Right lobe of liver (tissue), 6 donors: ENCODE measurements at places on chromosomes 1 and 21. TPM values are rescaled to one million over a fixed set of nuclear protein-coding genes. Genes with fewer than 3 reads are reported as not detected.
A peak's percentile ranks its signal among the peaks of the same experiment; 100 is the strongest.

- H3K27ac ChIP-seq: no peak overlapping the region
- H3K4me1 ChIP-seq: peaks cover 17% of the 10 kb centered on the region
- no peaks in the 10 kb centered on the region for H3K36me3 ChIP-seq
- H3K27me3 ChIP-seq: no peaks in the 10 kb centered on the region
- no peak for DNase-seq
Measured at GRCh38 chr1:7146710-7147109, 361.5 kb downstream of the CAMTA1 start.

GRCh38 chr1:15965228-15965767, 10.6 kb downstream of the ZBTB17 start:
- no peaks in the 10 kb centered on the region for H3K27me3 ChIP-seq
- H3K36me3 ChIP-seq: no peaks in the 10 kb centered on the region
- H3K27ac ChIP-seq: no peak overlapping the region
- H3K4me1 ChIP-seq: no peaks in the 10 kb centered on the region

DNA sequence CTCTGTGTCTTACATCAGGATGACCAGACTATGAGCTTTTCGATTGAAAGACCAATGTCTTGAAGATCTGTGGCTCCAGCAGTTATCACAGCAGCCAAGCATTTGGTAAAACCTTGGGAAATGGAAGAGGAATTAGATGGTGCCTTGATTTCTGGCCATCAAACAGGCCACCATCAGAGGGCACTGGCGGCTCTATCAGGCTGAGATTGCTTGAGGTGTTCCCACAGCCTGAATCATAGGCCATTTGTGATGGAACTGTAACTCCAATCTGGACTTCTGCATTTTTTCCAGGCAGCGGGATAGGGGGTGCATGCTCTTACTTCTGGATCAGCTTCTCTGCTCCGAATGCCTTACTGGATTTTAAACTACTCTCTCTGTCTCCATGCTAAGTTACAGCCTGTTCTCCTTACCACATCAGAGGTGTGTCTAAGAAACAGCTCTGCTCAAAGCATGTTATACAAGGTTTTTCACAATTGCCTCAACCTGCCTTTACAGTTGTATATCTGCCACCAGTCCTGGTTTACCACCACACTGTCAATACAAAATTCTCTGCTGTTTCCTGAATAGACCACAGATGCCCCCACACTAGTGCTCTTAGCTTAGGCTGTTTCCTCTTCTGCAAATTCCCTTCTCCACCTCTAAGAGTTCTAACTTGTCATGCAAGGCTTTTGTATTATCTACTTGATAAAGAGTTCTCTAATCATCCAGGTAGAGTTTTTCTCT, 180.9 kb downstream of the PTGER3 start:
- H3K4me3 ChIP-seq: no peak overlapping the region
- H3K4me1 ChIP-seq: no peaks in the 10 kb centered on the region
- DNase-seq: no peak
- H3K36me3 ChIP-seq: no peaks in the 10 kb centered on the region
- H3K27ac ChIP-seq: no peak overlapping the region

- H3K27me3 ChIP-seq: no peaks in the 10 kb centered on the region
- no peaks in the 10 kb centered on the region for H3K36me3 ChIP-seq
- H3K27ac ChIP-seq: peak overlapping the region; percentile 52
- H3K4me1 ChIP-seq: no peaks in the 10 kb centered on the region
- no peak overlapping the region for H3K4me3 ChIP-seq
Measured at GRCh38 chr21:34974162-34974981, 74.7 kb downstream of the RUNX1 start.

- no peak for DNase-seq
- H3K27ac ChIP-seq: peak overlapping the region; percentile 39
- no peak overlapping the region for H3K4me3 ChIP-seq
- no peaks in the 10 kb centered on the region for H3K27me3 ChIP-seq
- H3K4me1 ChIP-seq: peaks cover 16% of the 10 kb centered on the region
- no peaks in the 10 kb centered on the region for H3K36me3 ChIP-seq
Measured at GRCh38 chr1:183604038-183604808, 14.0 kb upstream of the NCF2 start.

- H3K36me3 ChIP-seq: no peaks in the 10 kb centered on the region
- no peaks in the 10 kb centered on the region for H3K4me1 ChIP-seq
- H3K27ac ChIP-seq: no peak overlapping the region
- DNase-seq: peak; percentile 46
- H3K4me3 ChIP-seq: no peak overlapping the region
Measured at GRCh38 chr21:45424854-45425795, 20.2 kb downstream of the COL18A1 start.

DNA sequence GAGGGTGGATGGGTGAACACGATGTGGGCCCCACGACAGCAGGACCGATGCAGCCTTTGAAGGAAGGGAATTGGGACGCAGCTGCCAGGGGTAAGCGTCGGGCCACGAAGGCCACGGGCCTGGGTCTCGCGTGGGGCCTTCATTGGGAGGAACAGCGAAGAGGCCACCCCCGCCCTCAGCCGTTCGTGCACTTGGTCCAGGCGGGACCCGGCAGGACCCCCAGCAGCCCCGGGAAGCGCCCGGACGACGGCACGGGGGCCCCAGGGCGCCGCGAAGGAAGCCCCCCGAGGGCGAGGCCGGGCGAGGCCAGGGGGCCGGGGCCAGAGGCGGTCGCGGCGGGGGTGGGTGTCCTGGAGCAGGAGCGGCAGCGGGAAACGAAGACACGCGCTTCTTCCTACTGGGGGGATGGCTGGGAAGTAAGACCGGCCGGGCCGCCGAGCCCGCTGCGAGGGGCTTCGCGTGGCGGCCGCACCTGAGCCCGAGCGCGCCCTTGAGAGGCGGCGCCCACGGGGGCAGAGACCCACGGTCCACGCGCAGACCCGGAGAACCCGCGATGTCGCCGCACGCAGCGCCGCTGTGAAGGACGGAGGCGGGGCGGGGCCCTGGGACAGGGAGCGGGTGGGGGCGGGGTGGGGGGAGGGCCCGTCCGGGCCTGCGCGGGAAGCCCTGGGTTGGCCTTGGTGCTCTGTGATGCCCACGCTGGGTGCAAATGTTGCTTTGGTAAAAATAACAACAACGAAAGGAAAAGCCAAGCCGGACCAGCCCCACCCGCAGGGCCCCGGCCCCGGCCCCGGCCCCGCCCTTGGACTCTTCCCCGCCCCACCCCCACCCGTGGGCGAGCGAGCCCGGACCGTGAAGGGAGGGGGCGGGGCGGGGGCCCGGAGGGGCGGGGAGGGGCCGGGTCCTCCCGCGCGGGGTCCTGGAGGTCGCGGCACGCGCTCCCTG, 56.0 kb upstream of the ADARB1 start:
- no peak overlapping the region for H3K27ac ChIP-seq
- peak; percentile 17 for DNase-seq
- H3K36me3 ChIP-seq: no peaks in the 10 kb centered on the region
- no peak overlapping the region for H3K4me3 ChIP-seq
- peaks cover 6% of the 10 kb centered on the region for H3K27me3 ChIP-seq

GRCh38 chr1:168497376-168497950, 46.3 kb downstream of the XCL2 start:
- no peak overlapping the region for H3K27ac ChIP-seq
- no peaks in the 10 kb centered on the region for H3K27me3 ChIP-seq
- no peaks in the 10 kb centered on the region for H3K36me3 ChIP-seq
- no peak overlapping the region for H3K4me3 ChIP-seq
- H3K4me1 ChIP-seq: no peaks in the 10 kb centered on the region

DNA sequence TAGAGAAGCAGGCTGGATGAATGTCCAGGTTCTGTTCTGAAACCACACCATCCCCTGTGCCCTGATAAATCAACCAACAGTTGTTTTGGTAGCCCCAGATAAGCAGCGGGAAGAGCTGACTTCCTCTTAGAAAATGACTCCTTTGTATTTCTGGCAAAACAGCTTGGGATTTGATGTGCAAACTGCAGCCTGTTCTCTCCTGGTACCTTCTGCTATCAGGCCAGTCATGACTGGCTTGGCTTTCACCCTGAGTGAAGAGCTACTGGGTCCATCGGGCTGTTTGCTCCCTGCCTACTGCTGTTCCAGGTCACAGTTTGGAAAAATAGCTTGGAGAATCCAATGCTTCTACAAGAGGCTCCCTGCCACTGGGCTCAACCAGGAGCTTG, 116.8 kb downstream of the DTL start:
- no peaks in the 10 kb centered on the region for H3K36me3 ChIP-seq
- no peak overlapping the region for H3K27ac ChIP-seq
- no peak for DNase-seq
- no peak overlapping the region for H3K4me3 ChIP-seq
- H3K27me3 ChIP-seq: no peaks in the 10 kb centered on the region

GRCh38 chr1:165050246-165050645, 306.3 kb downstream of the LMX1A start:
- H3K4me3 ChIP-seq: no peak overlapping the region
- no peak overlapping the region for H3K27ac ChIP-seq
- no peaks in the 10 kb centered on the region for H3K4me1 ChIP-seq
- no peaks in the 10 kb centered on the region for H3K36me3 ChIP-seq
- no peak for DNase-seq
- no peaks in the 10 kb centered on the region for H3K27me3 ChIP-seq

- H3K27ac ChIP-seq: no peak overlapping the region
- H3K4me3 ChIP-seq: no peak overlapping the region
- no peaks in the 10 kb centered on the region for H3K27me3 ChIP-seq
- H3K36me3 ChIP-seq: no peaks in the 10 kb centered on the region
Measured at GRCh38 chr21:45631540-45631939, 12.0 kb upstream of the PCBP3 start.

DNA sequence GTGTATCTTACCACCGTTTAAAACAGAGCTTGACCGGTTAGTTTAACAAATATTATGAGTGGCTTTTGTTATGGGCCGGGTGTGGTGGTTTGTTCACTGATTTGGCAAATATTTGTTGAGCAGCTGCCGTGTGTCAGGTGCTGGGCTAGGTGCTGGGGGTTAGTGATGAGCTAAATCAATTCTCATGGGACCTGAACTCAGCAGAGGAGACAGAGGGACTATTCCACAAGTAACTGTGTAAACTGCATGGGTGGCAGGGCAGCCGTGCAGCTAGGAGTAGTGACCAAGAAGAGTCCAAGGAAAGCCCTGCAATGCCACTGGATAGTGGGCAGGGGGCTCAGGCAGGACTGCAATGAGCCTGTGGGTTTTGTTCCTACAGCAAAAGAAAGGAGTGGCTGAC, 11.2 kb upstream of the C2CD2 start:
- H3K27me3 ChIP-seq: no peaks in the 10 kb centered on the region
- H3K36me3 ChIP-seq: no peaks in the 10 kb centered on the region
- H3K27ac ChIP-seq: no peak overlapping the region
- no peak overlapping the region for H3K4me3 ChIP-seq
- no peak for DNase-seq

- H3K36me3 ChIP-seq: no peaks in the 10 kb centered on the region
- H3K4me3 ChIP-seq: no peak overlapping the region
- no peak for DNase-seq
- H3K4me1 ChIP-seq: no peaks in the 10 kb centered on the region
- H3K27me3 ChIP-seq: no peaks in the 10 kb centered on the region
- no peak overlapping the region for H3K27ac ChIP-seq
Measured at GRCh38 chr21:43884861-43885417, 19.9 kb downstream of the AGPAT3 start.

DNA sequence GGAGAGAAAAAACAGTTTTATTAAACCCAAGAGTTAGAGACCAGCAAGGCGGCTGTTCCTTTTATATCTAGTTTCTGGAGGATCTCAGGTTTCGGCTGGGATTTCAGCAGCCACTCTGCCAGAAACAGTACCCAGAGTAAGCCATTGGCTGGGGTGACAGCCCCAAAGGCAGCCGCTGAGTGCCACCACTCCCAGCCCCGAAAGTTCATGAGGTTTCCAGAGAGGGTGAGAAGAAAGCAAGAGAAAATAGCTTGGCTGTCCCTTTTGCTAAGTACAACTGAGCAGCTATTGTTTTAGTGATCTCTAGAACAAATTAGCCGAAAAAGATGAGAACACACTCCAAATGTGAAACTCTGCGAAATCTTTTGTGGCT, 1.2 kb downstream of the SH3BGR start:
- H3K4me1 ChIP-seq: no peaks in the 10 kb centered on the region
- no peak overlapping the region for H3K27ac ChIP-seq
- H3K4me3 ChIP-seq: no peak overlapping the region
- H3K36me3 ChIP-seq: no peaks in the 10 kb centered on the region
- no peaks in the 10 kb centered on the region for H3K27me3 ChIP-seq

GRCh38 chr1:50148142-50148923, 39.6 kb downstream of the ELAVL4 start:
- H3K4me1 ChIP-seq: no peaks in the 10 kb centered on the region
- H3K36me3 ChIP-seq: no peaks in the 10 kb centered on the region
- no peak for DNase-seq
- no peaks in the 10 kb centered on the region for H3K27me3 ChIP-seq

- DNase-seq: no peak
- H3K4me1 ChIP-seq: no peaks in the 10 kb centered on the region
- H3K27me3 ChIP-seq: no peaks in the 10 kb centered on the region
- no peak overlapping the region for H3K4me3 ChIP-seq
- H3K27ac ChIP-seq: no peak overlapping the region
- no peaks in the 10 kb centered on the region for H3K36me3 ChIP-seq
Measured at GRCh38 chr1:201754353-201754752, 74.6 kb upstream of the IPO9 start.

DNA sequence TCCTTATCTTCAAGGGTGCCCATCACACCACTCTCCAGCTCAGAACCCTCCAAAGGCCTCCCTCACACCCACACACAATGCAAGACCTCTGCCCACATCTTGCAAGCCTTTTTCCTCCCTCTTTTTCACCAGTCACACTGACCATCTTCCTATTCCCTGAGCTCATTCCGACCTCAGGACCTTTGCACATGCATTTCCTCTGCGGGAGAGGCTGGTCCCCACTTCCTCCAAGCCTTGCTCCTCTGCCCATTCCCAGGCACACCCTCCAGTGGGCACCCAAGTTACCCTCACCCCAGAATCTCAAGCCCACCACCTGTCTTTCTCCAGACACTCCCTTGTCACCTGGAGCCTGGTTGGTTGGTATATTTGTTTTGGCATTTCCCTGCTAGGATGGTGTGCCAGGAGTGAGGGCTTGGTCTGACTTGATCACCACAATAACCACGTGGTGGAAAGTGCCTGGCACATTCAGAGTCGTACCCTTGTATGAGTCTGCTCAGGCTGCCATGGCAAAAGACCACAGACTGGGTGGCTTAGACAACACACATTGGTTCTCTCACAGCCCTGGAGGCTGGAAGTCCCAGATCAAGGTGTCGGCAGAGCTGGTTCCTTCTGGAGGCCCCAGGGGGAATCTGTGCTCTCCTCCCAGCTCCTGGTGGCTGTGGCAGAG, 13.2 kb downstream of the MX2 start:
- no peaks in the 10 kb centered on the region for H3K27me3 ChIP-seq
- H3K4me1 ChIP-seq: no peaks in the 10 kb centered on the region
- no peak for DNase-seq
- no peaks in the 10 kb centered on the region for H3K36me3 ChIP-seq
- H3K27ac ChIP-seq: no peak overlapping the region
- H3K4me3 ChIP-seq: no peak overlapping the region

DNA sequence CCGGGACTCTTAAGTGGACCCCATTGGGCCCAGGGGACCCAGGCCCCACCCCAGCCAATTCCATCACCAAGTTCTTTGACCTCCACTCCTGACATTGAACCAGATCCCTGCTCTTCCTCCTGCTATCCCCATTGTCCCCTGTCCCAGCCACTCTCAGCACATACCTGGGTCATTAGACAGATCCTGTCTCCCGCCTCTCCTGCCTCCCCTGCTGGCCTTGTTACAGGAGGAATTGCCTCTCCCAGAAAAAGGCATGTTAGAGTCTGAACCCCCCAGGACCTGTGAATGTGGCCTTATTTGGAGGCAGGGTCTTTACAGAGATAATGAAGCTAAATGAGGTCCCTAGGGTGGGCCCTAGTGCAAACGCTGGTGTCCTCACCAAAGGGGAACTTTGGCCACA, 301.9 kb downstream of the NPHP4 start:
- no peaks in the 10 kb centered on the region for H3K27me3 ChIP-seq
- DNase-seq: no peak
- no peaks in the 10 kb centered on the region for H3K4me1 ChIP-seq

The COL24A1 gene
- total RNA-seq: not detected

The NTMT2 gene
- total RNA-seq: not detected

The LDLRAD1 gene
- not detected for total RNA-seq

The AXDND1 gene
- total RNA-seq: not detected

The KCNE2 gene
- not detected for total RNA-seq

The FMOD gene
- total RNA-seq: 6.9 TPM

The ITPKB gene
- 2.1 TPM for total RNA-seq

The S100A11 gene
- 20.9 TPM for total RNA-seq
